ENCODE measurements at places on chromosomes 5 and 9.

DNA sequence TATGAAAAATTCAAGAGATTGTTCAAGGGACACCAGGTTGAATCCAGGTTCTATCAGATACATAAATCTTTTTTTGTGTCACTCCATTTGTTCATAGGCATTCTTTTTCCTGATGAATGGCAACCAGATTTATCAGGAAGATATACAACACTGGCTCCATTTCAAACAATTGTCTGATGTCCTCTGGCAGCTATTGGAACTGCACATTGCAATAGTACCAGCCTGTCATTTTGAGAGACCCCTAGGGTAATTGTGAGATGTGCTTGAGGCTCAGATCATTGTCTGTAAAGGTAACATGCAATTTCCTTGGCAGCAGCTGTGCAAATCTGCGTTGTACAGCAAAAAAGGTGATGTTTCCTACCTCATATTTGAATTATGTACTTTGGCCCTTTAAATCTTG, 25.9 kb downstream of the KCTD16 start:
- no peak for DNase-seq

DNA sequence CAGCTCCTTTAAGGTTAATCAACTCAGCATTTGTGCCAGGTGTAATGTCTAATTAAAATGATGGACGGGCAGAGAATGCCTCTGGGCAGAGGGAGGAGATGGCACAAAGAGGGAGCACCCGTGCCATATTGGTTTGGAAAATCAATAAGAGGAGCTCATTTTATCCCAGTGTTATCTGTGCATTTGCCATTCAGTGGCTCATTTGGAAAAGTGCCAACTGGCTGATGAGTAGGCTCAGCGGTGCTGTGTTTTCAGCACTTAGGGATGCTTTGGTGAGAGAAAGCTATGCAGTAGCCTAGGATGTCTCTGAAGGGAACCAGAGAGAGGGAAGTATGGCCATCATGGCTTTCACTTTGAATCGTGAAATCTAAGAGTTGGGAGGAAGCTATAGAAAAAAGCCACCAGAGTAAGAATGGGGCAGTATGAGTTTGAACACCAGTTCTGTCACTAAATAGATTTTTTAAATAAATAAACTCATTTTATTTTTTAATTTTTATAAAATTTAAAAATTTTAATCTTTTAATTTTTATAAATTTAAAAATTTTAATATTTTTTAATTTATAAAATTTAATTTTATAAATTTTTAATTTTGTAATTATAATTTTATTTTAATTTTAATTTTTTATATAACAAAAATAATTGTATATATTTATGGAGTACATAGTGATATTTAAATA, 472.8 kb downstream of the BRINP1 start:
- no peak for DNase-seq

DNA sequence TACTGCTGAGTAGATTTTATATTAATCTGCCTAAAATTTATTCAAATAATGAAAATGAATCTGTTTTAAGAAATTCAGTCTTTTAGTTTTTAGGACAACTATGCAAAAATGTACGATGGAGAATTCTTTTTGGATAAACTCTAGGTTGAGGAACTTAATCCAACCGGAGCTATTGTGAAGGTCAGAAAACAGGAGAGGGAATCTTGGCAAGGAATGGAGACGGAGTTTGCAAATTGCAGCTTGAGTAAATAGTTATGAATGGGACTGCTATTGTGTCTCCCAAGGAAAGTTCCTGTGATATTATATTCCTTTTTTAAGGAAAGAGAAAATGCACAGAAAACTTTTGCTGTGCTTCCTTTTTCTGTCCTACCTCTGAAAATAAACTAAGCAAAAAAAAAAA, 67.9 kb downstream of the IQGAP2 start:
- no peak for DNase-seq

- DNase-seq = no peak
Measured at GRCh38 chr5:40746703-40747102, 9.1 kb downstream of the TTC33 start.

- DNase-seq = no peak
Measured at GRCh38 chr9:102845827-102846371, 149.2 kb upstream of the CYLC2 start.

- peak; percentile 66 for DNase-seq
Measured at GRCh38 chr9:131478421-131478868, 24.3 kb upstream of the POMT1 start.

DNA sequence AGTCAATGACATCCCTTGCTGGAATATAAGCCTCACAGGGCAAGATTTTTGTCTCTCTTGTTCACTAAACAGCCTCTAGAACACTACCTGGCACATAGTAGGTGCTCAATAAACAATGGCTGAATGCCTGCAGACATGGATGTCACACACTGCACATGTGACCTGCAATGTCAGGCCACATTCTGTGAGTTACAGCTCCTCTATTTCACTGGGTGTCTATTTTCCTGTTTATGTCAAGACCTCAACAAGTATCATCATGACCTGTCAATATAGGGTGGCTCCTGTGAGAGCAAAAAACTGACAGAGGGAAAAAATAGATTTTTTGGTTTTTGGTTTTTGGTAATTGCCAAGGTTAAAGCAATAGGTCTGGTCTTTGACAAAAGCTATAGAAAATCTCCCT, 144.6 kb upstream of the KLF9 start:
- no peak for DNase-seq

GRCh38 chr9:127025042-127025441, 97.4 kb downstream of the ANGPTL2 start:
- no peak for DNase-seq

DNA sequence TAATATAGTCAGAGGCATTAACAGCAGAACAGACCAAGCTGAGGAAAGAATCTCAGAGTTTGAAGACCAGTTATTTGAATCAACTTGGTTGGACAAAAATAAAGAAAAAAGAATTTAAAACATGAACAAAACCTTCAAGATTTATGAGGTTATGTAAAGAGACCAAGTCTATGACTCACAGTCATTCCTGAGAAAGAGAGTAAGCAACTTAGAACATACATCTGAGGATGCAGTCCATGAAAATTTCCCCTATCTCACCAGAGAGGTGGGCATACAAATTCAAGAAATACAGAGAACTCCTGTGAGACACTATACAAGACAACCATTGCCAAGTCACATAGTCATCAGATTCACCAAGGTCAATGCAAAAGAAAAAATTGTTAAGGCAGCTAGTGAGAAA, 17.4 kb upstream of the C9orf72 start:
- DNase-seq = no peak

DNA sequence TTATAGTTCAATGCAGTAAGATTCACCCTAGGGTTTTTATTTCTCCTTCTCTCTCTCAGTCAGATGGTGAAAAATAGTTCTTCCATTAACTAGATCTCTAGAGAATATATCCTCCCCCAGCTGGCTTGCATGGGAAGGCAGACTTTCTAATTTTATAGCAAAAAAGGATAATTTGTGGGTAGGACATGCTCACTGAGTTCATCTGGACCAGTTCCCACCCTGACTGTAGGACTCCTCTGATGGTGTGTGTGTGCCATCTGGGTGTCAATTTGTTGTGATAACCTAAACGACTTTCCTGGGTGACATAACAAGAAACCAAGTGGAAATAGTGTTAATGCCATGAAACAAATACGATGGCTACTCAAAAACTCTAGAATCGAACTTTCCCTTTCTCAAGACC, 44.9 kb downstream of the APBA1 start:
- DNase-seq = no peak

DNA sequence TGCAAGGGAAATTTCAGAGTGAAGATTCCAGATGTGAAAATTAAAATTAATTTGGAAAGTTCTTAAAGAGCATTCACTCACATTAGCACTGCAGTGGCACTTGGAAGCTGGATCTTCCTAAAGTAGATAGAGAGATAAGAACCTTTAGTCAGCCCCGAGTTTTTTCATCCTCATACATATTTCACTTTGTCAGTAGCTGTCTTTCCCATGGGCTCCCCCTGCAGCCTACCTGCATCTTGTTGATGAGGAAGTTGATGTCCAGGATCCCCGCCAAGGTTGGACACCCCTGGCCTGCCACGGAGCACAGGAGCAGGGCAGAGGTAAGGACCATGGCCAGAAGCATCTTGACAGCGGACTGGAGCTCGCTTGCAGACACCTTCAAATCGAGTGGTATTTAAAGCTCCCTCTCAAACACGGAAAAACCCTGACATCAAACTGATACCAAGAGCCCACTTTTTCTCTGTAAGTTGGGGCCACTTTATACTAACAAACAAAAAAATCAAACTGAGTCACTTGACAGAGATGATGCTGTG, at the start of gene IL9:
TSS of gene IL9 (minus strand) at position 368 of the 533 bp plus-strand sequence. CDS start at position 343, 25 bp downstream.
- DNase-seq = no peak

DNA sequence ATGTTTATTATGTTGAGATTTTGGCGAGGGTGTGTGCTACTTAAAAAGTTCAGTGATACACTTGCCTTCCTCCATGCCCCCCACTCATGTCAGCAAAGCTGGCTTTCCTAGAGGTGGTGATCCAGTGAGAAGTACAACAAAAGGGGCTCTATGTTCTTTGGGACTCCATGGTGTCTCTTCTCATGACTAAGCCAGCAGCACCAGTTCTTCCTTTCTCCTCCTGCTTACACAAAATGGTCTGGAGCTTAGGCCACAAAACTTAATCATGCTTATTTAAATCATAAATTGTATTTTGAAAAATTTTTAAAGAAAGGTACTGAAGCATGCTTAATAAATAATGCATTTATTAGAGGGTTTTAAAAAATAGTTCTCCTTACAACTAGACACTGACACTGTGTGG, 22.4 kb downstream of the MOCS2 start:
- DNase-seq = no peak
